SK-N-DZ (cell line): ENCODE measurements at places on chromosomes 12 and 14.

GRCh38 chr14:51225751-51226150 is 14.3 kb upstream of the TMX1 start:
- no peak for DNase-seq

GRCh38 chr14:89504602-89505313 is 87.7 kb upstream of the FOXN3 start:
- no peak for DNase-seq

DNA sequence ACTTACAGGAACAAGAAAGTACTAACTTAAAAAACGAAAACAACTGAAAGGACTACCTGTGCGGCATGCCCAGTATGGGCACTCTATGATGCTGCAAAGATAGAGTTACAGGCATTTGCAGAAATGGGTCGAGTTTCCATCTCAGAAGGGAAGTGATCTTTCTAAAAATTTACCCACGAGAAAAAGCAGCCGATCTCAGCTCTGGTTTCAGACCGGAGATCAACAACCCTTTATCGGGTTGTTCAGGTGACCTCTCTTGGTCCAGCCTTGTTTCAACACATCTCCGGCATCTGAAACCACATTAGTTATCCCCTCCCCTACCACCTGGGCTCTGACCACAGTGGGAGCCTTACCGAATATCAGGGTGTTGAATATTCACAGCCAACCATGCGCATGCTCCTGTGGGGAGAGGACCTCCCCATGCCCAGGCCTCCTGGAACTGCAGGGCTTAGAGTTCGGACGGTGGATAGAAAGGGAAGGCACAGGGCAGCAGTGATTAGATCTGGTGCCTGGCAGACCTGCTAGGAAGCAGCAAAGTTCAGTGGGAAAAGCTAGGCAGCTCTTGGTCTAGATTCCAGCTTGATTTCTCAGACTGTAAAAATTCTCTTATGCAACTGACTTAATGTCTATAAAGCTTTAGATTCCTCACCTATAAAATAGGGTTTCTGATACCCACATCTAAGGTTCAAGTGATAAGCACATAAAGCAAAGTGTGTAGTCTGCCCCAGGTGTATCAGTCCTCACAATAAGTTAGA is 906.0 kb downstream of the VRK1 start:
- DNase-seq: no peak

DNA sequence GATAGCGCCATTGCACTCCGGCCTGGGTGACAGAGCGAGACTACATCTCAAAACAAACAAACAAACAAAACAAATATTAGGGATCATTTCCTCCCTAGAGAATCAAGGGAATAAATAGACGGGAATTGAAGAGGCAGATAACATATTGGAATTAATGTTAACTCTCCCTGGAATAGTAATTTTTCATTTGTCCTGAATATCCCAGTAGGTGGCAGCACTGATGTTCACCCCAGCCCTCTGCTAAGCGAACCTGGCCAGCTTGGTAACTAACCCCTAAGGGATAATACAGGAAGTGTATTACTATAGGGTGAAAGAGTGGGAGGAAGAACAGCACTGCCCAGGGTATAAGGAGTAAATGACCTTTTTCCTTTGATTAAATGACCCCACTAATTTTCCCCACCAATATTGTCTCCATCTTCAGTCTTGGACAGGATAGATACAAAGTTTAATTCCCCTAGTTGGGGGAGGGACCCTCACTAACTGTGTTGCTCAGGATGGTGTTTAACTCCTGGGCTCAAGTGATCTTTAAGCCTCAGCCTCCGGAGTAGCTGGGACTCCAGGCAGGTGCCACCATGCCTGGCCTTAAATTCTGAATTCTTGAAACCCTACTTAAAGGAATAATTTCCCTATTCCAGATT is 40.5 kb downstream of the SLC2A14 start:
- no peak for DNase-seq

DNA sequence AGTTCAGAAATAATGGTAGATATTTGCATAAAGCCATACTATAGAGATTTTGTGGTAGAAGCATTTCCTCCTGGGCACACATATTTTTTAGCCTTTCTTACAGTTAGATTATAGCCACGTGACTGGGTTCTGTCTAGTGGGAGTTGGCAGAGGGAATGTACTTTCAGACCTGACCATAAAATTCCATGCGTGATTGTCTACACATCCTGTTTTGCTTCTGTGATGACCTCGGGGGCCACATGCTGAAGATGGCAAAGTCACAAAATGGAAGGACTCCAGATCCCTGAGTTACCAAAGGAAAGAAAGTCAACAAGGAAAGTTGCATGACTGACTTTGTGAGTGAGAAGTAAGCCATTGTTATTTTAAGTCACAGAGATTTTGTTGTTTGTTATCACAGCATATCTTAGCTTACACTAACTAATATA is 14.6 kb upstream of the MIA2 start:
- no peak for DNase-seq

GRCh38 chr12:66571361-66571915 is 107.4 kb downstream of the GRIP1 start:
- DNase-seq: no peak

GRCh38 chr14:103260629-103261124 is 73.4 kb upstream of the EIF5 start:
- no peak for DNase-seq

- no peak for DNase-seq
Measured at GRCh38 chr14:37830271-37830670, 234.8 kb downstream of the TTC6 start.

- DNase-seq: no peak
Measured at GRCh38 chr14:70652871-70653270, 11.2 kb downstream of the TTC9 start.

- no peak for DNase-seq
Measured at GRCh38 chr12:88328090-88328489, 186.0 kb downstream of the TMTC3 start.

DNA sequence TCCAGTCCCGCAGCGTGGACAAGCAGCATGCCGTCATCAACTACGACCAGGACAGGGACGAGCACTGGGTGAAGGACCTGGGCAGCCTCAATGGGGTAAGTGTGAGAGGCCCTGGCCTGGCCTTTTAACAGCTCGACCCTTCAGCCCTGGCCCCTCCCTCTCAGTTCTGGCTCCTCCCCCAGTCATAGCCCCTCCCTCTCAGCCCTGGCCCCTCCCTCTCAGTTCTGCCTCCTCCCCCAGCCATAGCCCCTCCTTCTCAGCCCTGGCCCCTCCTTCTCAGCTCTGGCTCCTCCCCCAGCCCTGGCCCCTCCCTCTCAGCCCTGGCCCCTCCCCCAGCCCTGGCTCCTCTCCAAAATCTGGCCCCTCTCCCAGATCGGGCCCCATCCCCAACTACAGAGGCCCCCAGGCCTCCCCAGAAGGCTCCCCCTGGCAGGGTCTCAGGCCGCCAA is 11.2 kb downstream of the CEP170B start:
- DNase-seq: no peak

DNA sequence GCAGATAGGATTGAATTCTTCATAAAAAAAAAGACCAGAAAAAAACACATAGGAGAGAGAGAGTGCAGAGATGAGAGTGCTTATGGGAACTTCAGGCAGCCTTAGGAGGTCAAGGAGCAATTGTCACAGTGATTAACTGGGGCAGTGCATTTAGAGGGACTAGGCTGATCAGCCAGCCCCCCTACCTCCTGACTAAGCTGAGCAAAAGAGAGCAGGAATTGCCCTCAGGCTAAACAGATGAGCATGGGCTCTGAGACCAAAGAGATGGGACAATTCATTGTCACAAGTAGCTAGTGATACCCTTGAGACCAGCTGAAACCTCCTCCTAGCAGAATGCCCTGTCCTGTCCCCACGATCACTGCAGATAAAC is 124.0 kb downstream of the BTG1 start:
- DNase-seq: peak; percentile 8

DNA sequence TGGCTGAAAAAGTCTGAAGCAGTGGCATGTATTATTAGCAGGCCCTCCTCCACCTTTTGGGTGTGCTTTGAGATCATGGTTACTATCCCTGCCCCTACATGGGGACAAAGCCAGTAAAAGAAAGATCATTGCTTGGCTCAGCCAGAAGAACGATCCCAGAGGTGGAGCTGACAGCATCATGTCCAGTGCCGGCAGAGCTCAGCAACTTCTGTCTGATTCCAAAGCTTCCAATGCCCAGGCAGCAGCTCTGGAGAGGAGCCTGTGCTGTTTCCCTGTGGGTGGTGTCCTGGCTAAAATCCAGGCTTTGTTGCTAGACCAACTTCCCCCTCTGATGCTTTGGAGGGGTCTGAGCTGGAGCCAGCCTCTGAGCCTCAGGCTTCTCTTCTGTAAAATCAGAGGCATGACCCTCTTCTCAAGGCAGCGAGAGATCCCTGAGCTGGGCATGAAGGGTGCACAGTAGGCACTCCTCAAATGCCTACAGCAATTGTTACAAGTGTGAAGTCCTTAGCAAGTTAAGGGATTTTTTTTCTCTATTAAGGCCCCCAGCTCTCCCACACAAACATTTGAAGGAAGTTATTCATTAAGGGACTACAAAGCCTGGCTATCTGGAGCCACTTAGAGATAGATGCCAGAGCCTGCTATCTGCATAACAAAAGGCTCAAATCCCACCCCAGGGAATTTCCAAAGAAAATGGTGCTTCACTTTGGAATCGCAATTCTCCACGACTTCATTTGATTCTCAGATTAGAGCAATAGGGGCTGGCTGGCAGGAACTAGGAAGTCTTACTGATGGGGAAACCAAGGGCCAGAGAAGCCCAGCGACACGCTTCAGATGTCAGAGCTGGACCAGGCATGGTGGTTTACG is 10.9 kb upstream of the GSC start:
- DNase-seq: no peak

DNA sequence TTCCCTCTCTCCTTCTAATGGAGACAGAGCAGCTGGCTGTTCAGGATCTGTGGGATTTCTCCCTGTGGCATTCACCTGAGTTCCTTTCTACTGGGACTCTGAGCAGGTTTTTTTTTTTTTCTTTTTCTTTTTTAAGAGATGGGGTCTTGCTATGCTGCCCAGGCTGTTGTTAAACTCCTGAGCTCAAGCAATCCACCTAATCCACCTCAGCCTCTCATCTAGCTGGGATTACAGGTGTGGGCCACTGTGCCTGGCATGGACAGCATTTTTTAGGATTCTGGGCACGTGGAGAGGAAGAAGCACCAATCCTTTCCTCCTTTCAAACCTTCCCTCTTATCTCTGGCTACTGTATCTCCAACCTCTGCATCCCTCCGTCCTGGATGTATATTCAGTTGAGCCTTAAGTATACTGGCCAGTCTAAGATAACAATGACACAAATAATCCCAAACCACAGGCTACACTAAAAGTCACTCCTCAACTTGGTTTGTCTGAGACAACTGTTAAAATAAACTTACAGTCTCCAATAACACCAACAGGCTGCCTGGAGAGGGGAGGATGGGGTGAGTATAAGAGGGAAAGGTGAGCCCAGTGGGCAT is 16.4 kb upstream of the CELA1 start:
- DNase-seq: no peak
